Anterior cingulate cortex (tissue), 58 donors: ENCODE measurements at places on chromosomes 7 and 10.

DNA sequence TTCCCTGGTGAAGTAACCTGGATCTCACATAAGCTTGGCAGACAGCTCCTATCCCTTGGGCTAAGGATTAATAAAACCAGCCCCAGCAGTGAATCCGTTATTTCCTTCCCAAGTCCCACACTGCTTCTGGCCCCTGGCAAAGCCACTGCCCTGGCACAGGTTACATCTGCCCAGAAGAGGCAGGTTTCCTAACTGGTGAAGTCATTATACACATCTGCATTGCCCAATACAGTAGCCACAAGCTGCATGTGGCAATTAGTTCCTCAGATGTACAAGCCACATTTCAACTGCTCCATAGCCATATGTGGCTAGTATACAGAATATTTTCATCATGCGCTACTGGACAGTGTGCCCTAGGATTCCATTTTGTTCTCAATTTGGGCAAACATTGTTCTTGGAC, 273.0 kb downstream of the GRM8 start:
- no peak for DNase-seq

DNA sequence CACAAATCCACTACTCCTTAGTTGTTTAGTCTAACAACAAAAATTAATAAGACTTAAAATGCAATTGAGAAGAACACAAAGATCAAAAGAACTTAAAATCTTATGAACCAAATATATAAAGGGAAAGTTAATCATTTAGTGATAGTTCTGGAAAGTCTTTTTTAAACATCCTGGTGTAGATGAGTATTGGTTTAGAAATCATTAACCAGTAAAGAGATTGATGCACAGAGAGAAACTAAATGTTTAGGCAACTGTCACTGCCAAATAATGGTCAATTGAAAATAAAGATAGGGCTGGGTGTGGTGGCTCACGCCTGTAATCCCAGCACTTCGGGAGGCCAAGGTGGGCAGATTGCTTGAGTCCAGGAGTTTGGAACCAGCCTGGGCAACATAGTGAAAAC, 44.9 kb downstream of the SP8 start:
- DNase-seq, result no peak

- DNase-seq, result no peak
Measured at GRCh38 chr7:10618953-10619352, 354.7 kb upstream of the PHF14 start.

GRCh38 chr10:52703451-52703850, 69.1 kb downstream of the MBL2 start:
- DNase-seq, result no peak

GRCh38 chr10:114504769-114505579, 100.7 kb upstream of the AFAP1L2 start:
- DNase-seq, result no peak

GRCh38 chr10:62895063-62895462, 78.9 kb upstream of the EGR2 start:
- no peak for DNase-seq

- DNase-seq, result no peak
Measured at GRCh38 chr10:108721874-108722273, 1201.4 kb downstream of the XPNPEP1 start.

DNA sequence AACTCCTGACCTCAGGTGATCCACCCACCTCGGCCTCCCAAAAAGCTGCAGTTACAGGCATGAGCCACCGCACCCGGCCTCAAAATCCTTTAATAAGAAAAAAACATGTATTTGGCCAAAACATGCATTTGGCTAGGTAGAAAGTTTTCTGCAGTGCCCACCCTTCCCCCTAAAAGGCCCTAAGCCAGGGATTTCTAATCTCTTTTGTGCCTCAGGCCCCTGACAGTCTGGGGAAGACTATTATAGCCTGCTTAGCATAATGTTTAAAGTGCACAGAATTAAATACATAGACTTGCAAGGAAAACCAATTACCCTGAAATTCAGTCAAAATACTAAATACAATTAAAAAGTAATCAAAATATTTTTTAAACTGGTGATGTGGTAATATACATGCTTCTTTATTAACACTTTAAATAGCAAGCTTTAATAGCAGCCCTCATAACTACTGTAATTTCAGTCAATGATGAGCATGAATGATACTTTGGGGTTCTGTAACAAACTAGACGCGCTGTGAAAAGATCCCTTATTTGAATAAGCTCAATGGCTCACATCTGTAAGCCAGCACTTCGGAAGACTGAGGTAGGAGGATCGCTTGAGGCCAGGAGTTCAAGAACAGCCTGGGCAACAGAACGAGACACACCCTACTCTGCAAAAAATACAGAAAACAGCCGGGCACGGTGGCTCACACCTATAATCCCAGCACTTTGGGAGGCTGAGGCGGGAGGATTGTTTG, 29.9 kb downstream of the SPDYE6 start:
- DNase-seq, result no peak

DNA sequence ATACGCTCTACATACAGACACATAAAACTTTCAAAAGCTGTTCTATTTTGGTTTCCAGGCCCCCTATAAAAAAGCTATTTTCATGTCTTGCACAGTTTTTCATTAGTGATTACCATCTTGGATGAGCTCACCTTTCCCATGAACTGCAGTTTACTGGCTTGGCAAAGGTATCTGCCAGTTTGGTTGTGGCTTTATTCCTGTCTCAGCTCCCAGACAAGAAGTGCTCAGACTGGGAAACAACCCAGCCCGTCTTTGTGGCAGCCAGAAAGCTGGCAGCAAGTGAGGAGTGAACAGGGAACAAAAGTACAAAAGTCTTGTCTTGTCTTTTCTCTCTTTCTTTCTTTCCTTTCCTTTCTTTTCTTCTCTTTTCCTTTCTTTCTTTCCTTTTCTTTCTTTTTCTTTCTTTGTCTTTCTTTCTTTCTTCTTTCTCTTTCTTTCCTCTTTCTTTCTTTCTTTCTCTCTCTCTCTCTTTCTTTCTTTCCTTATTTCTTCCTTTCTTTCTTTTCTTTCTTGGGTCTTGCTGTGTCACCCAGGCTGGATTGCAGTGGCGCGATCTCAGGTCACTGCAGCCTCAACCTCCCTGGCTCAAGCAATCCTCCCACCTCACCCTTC, 138.8 kb downstream of the CFAP58 start:
- no peak for DNase-seq

GRCh38 chr10:24858288-24859270, 93.8 kb downstream of the PRTFDC1 start:
- no peak for DNase-seq

DNA sequence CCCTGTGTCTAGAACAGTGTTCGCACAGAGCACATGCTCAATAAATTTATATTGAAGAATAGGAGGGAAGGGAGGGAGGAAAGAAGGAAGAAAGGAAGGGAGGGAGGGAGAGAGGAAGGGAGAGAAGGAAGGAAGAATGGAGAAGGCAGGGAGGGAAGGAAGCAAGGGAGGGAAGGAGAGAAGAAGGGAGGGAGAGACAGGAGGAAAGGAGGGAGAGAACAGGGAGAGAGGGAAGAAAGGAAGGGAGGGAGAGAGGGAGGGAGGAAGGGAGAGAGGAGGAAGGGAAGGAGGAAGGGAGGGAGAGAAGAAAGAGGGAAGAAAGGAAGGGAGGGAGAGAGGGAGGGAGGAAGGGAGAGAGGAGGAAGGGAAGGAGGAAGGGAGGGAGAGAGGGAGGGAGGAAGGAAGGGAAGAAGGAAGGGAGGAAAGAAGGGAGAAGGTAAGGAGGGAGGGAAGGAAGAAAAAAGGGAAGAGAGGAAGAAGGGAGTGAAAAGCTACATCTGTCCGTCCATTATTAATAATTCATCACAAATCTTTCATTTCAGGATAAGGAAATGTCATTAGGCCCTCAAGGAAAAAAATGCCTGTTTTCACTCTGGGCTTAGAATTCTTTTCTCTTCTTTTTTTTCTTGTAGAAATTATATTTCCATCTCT, 79.7 kb downstream of the GRK5 start:
- no peak for DNase-seq

DNA sequence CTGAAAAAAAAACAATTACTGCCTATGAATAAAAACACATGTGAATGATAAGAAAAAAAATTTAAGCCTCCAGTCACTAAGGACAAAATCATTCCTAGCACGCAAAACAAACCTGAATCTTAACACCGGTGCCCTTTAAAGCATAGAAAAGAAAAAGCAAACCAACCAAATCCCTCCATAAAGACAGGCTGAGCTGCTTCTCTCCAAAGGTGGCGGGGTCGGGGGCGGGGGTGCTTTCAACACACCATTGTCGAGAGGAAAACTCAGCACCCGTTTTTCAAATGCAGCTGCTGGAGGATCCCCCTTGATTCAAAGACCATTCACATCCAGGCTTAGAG, 1.4 kb downstream of the ST8SIA6 start:
- DNase-seq, result no peak

DNA sequence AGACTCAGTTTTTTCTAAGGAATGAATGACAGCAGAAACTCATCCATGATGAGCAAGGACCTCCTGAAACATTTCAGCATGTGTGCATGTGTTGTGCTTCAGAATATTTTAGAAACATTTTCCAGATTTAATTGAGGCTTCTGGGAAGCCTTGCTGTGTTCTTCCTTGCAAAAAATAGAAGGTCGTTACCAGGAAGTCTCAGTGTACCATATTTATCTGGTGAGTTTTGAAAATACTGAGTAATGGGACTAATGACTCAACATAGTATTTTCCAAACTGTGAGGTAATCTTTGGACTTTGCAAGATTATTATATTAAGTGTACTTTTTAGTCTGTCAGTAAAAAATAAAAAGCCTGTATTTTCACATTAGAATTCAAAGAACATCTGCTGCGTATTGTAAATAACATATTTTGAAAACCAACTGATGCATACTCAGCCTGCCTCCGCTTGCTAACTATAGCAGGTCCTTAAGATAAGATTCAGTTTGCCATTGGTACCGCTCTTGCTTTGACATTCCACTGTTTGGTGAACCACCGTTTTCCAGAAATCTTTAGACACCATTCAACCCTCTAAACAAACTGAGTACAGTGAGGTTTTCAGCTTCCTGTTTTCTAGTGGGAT, 739.6 kb upstream of the GALNT17 start:
- DNase-seq, result no peak

- DNase-seq, result no peak
Measured at GRCh38 chr7:66150471-66150870, 35.8 kb downstream of the CRCP start.

DNA sequence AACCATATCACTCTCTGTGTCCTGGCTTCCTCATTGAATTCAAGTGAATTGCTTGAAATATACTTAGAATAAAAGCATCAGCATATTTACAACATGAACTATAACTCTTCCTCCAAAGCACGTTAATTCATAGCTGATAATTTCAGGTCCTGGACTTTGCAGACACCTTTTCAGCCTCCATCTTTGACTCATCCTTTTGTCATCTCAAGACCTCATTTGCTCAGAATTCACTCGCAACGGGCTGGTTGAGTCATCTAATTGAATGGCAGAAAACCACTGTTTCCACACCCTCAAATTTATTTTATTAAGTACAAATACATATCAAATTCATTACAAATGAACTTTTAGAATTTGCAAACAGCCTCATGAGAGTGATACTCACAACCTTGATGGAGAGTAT, 545.7 kb downstream of the GATA3 start:
- no peak for DNase-seq

- DNase-seq, result no peak
Measured at GRCh38 chr10:126583552-126584200, 86.8 kb downstream of the C10orf90 start.

- no peak for DNase-seq
Measured at GRCh38 chr7:50204581-50204980, 99.9 kb upstream of the IKZF1 start.

DNA sequence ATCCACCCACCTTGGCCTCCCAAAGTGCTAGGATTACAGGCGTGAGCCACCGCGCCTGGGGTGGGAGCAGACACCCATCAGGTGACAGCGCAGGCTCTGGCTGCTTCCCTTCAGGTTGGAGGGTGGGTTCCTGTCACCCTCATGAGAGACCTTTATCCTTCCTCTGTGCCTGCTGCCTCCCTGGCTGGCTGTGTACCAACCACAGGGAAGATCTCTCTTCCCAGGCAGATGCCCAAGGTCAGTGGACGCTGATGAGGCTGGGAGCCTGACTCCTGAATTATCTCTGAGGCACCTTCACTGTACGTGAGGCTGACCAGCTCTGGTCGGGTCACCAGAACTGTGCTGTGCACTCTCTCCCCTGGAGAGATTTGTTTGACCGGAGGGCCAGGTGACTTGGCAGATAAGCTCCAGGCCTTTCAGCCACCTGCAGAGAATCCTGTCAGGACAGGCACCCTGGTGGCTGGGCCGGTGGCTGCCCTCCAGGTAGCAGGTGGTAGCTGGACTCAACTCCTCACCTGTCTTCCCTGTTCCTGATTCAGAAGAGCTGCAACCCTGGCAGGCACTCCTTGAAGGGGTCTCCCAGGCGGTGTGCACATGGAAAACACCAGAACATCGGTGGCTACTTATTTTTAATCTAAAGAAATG, 251.9 kb downstream of the GLRX3 start:
- no peak for DNase-seq

- no peak for DNase-seq
Measured at GRCh38 chr7:155930527-155930926, 118.3 kb upstream of the SHH start.

DNA sequence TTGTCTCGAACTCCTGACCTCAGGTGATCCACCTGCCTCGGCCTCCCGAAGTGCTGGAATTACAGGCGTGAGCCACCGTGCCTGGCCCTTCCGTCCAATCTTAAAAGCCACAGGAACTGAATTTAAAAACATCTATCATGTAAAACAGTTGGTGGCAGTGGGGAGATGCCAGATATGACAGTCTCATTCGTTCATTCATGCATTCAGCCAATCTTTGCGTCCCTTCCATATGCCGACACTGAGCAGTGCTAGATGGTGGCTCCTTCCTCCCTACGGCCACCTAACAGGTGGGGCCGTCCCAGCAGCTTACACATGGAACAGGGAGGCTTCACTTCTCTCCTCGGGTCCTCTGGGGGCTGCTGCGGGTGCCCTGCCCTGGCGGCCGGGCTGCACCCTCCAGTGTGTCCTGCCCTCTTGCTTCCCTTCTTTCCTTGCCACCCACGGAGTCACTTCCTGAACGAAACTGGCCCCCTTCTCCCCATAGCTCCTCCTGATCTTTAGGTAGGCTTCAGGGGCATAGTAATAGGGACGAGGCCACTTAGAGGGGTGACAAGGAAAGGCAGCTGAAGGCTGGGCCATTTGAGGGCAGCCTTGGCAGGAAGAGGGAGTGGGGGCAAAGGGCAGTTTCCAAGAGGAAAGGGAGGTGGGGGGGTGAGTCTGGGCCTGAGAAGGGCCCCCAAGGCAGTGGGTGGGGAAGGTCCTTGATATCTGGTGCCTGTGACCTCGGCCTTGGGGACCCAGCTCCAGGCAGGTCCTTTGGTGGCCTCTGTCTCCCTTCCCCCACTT, 53.8 kb downstream of the PROSER2 start:
- no peak for DNase-seq

GRCh38 chr7:106778656-106779250, 86.3 kb upstream of the PIK3CG start:
- DNase-seq, result no peak

DNA sequence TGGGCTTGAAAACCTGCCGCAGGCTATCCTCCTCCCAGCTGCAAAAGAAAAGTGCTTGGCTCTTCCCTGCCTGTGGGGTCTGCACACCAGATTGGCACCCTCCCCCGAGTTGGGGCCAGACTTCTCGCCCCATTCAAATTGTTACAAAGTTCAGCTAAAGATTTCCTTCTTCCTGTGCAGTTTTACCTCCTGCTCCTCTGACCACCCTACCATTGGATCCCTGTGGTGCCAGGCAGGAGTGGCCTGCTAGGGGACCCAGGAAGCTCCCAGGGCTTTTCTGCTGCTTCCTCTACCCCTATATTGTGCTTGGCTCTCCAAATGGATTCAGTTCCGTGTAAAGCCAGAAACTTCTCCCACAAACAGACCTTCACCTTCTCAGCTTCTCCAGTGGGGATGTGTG, 135.1 kb upstream of the GAD2 start:
- no peak for DNase-seq

- DNase-seq, result no peak
Measured at GRCh38 chr7:133947458-133948254, 179.5 kb upstream of the LRGUK start.
